T-helper 1 cell (primary cell): ENCODE measurements at places on chromosomes 3 and 15.

- DNase-seq: no peak
Observed at GRCh38 chr3:77324105-77324504, 284.2 kb downstream of the ROBO2 start.

- DNase-seq: no peak
Observed at GRCh38 chr3:124780761-124781475, 50.7 kb downstream of the UMPS start.

- DNase-seq: no peak
Observed at GRCh38 chr3:113676261-113676660, 20.2 kb downstream of the USF3 start.

DNA sequence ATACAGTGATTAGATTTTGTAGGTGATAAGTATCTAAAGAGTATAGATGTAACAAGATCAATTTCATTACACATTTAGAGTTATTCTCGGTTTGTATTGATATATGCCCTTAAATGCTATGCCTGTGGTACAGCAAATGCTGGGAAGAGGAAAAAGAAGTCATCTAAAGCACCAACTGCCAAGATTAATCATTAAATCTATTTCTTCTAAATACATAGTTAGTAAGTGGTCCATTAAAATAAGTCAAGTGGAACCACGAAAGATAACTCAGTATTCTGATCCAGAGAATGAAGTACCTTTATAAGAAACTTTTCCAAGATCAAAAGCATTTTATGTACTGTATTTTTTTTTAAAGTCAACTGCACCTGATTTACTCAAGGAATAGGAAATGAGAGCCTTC, 142.1 kb upstream of the CGNL1 start:
- no peak for DNase-seq

GRCh38 chr15:88331291-88331690, 74.8 kb upstream of the NTRK3 start:
- no peak for DNase-seq
